ENCODE measurements at places on chromosomes 13 and 19. TPM values are rescaled to one million over a fixed set of nuclear protein-coding genes. Genes with fewer than 3 reads are reported as not detected.

SIGLEC8 gene
- not detected for total RNA-seq

DNA sequence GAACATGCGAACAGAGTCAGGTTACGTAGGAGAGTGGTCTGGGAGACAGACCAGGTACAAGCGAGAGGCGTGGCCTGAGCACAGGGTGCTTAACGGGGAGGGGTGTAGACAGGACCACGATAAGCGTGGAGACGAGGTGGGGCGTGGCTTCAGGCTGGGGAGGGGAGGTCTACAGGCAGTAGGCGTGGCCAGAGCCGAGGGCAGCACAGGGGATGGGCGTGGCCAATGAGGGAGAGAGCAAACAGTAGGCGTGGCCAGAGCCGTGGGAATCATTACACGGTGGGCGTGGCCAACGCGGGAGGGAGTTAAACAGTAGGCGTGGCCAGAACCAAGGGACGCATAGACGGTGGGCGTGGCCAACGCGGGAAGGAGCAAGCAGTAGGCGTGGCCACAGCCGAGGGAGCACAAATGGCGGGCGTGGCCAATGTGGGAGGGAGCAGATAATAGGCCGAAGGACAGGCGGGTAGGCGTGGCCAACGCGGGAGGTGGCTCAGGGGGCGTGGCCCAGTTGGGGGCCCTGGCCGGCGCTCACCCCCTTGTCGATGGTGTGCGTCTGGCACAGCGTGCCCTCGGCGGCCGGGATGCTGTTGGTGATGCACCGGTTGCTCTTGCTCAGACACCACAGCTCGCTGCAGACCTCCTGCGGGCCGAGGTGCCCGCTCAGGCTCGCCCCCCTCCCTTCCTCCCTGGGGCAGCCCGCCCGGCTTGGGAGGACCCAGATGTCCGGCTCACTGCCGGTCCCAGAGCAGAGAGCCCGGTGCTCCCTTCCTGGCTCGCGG, 15.2 kb upstream of the MYO1F start:
- DNase-seq: no peak

DNA sequence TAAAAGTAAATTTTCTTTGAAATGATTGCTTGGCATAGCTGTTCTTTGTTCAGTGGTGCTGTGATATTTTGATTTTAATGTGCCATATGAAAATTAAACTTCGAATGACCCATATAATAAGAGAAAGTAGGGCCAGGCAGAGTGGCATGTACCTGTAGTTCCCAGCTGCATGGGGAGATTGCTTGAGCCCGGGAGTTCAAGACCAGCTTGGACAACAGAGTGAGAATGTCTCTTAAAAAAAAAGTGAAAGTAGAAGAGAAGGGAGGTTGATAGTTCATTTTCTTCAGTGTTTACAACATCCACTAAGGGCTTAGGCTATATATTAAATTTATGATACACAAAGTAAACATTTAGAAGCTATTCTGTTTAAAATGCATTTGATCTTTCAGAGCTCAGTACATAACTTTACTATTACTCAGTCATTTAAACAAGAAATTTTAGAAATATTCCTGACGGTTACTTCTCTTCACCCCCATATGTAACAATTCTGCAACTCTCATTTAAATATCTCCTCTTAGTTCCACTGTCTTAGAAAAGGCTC, 17.2 kb upstream of the RFC3 start:
- no peak for DNase-seq

DNA sequence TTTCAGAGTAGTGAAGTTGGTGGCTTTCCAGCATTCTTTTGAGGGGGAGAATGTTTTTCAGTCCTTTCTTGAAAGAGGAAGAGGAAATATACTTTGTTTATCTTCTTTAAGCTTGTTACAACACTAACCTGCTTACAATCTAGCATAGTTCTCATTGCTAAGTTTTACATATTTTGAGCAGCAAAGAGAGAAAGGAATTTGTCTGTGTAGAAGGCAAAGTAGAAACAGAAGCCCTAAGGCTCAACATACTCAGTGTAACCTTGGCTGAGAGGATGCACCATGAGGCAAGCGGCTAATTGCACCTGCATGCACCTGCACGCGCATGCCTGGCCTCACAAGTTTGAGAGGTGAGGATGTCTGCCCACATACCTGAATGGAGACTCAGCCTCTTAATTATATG, 2.2 kb downstream of the FRY start:
- DNase-seq: no peak

DNA sequence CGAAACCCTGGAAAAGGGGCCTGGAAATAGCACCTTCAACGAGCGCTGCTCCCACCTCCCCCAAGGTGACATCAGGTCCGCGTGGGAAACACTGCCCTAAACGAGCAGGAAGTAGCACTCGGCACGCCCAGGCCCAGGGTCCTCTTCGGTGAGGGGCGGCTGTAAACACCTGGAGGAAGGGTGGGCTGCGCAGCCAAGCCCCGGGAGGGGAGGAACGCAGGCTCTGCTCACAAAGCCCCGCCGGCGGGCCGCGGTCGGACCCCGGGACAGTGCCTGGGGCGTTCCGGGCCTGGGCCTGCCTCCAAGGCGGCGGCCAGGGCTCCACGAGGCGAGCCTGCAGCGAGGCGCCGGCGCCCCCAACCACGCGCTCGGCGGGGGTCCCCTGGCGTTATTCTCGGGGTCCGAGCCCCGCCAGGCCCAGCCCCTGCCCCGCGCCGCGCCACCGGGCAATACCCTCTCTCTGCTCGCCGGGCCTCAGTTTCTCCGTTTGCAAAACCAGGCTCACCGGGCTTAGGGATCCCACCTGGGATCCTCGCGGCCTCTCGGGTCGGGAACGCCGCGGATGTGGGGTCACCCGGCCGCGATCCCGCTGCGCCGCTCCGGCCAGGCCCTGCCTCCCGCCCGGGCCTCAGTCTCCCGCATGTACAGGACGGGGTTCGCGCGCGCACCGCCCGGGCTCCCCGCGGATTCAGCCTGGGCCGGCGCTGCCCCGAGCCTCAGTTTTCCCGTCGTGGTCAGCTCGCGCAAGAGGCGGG, 630 bp downstream of the RNF126 start:
- DNase-seq: peak; percentile 64

DNA sequence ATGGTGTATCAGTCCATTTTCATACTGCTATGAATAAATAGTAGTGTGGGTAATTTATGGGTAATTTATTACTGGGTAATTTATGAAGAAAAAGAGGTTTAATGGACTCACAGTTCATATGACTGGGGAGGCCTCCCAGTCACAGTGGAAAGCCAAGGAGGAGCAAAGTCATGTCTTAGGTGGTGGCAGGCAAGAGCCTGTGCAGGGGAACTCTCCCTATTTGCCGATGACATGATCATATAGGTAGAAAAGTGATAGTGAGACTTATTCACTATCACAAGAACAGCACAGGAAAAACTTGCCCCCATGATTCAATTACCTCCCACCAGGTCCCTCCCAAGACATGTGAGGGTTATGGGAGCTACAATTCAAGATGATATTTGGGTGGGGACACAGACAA, 1137.7 kb downstream of the UQCRFS1 start:
- DNase-seq: no peak

OBI1 gene
- 8.6 TPM for total RNA-seq

DNA sequence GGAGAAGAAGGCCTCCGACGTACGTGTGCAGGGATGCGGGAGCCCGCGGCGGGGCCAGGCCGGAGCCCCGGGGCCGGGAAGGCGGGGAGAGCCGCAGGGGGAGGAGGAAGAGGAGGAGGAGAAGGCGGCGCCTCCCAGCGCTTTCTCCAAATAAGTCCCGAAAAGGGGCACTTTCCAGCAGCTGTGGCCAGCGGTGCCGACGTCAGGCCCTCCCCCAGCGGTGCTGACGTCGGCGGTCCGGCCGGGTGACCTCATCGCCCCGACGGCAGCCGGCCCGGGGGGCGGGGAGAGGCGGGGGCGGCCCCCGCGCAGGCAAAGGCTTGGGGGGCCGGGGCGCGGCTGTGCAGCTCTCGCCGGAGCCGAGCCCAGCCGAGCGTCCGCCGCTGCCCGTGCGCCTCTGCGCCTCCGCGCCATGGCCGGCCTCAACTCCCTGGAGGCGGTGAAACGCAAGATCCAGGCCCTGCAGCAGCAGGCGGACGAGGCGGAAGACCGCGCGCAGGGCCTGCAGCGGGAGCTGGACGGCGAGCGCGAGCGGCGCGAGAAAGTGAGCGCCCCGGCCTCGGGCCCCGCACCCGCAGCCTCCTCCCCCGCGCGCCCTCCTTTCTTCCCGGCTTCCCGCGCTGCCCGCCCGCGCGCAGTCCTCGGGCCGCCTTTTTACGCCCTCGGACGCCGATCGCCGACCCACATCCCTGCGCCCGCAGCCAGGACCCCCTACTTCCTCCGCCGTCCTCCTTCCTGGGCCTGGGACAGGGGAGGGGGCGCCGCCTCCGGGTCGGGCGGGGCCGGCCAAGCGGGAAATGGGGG, at the start of gene TPM4:
Gene TPM4 (plus strand): TSS at position 342 of the 804 bp plus-strand sequence. CDS start 71 bp downstream, at position 413.
- peak; percentile 94 for DNase-seq

DNA sequence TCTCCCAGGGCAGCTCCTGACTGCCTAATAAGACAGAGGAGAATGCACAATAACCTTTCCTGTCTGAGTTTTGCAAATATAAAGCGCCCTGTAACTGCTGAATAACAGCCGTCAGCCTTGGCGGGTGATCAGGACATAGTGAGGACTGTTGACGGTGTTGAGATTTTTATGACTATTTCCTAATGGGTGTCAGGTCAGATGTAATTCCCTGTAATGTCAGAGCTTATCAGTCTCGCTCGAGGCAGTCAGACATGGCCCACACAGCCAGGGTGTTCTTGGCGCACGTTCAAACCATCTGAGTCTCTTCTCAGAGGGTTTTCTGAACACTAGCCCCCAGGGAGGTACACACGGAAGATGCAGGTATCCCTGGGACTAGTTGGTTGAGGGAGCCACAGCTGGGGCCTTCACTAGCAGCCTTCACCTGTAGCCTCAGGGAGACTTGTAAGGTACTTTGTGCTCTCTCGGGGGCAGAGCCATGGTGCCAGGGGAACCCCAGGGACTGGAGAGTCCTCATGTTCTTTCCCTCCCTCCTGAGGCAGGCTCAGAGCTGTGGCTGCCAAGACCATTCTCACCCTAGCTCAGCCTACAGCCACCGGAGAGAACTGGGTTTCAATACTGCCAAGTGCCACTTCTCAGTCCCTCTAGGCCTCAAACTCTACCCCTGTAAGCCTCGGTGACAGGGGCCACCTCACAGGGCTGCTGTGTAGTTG, 213.1 kb downstream of the UQCRFS1 start:
- no peak for DNase-seq

GPC5 gene
- total RNA-seq: not detected

GRCh38 chr19:8261881-8262280, 46.3 kb downstream of the CD320 start:
- DNase-seq: no peak

GRCh38 chr13:52787235-52787634, 47.6 kb upstream of the CNMD start:
- no peak for DNase-seq

DNA sequence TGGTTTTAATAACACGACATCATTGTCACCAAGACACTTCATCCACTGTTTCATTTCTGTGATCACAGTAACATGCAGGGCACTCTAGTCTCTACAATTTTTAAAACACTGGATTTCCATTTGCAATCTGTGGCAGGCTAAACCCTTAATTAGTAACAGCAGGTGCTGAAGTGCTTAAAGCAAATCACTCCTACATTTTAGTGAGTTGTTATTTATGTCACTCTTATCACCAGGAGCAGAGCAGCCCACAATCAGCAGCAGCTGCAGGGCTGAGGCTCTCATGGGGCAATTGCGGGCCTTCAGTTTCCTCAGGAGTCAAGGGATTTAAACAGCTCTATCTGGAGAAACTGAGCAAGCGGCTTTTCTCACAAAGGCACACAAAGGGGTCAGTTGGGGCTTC, 1.6 kb downstream of the SOHLH2 start:
- no peak for DNase-seq

ONECUT3 gene
- total RNA-seq: not detected

DNA sequence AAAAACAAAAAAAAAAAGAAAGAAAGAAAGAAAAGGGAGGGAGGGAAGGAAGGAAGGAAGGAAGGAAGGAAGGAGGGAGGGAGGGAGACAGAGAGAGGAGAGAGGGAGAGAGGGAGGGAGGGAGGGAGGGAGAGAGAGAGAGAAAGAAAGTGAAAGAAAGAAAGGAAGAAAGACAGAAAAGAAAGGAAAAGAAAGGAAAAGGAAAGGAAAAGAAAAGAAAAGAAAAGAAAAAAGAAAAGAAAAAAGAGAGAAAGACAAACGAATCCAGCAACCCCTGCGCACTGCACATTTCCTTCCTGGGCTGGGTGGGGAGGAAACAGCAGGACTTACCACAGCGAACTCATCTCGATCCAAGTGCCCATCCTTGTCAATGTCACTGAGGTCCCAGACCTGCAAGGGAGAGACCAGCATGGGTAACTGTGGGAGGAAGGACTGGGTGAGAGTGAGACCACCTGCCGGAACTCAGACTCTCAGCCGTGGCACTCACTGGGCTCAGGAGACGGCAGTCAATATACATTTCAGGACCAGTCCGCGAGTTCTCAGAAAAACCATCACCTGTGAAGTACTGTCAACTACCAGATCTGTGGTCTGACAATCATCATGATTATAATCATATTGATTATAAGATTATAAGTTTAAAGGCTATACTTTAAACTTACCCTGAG, 43.3 kb downstream of the EPS15L1 start:
- DNase-seq: no peak

DNA sequence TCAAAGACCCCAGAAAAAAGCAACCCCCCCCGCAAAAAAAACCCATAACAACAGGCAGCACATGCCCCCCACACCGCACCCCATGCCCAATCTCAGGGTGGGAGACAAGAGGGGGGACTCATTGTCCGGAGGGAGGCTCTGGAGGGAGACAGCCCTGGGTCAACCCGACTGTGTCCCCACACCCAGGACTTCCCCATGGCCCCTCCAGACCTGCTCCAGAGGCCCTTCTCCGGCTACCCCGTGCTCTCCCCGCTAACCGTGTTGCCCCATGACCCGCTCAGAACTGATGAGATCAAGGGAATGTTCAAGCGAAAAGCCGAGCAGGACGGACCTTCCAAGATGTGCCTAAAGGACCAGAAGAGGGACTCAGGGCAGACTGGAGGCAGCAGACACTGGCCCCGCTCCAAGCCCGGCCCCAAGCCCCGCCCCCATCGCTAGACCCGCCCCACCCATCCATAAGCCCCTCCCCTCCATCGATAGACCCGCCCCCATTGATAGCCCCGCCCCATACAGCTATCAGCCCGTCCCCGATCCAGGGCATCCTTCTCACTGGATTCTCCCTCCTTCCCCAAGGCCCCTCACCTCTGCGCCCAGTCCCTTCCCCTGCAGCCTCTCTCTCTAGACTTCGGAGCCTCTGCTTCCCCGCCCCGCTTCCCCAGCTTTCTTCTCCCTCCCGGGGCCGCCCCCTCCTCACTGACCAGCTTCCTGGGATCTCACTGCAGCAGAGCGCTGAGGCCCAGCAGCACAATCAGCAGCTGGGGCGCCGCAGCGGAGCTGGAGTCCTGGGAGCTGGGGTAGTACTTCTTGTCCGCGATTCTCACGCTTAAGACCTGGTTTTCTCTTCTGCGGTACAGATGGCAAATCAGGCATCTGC, 2.2 kb downstream of the BST2 start:
- DNase-seq: peak; percentile 37

- DNase-seq: no peak
Measured at GRCh38 chr13:110991991-110992508, 77.2 kb upstream of the ANKRD10 start.
